D721Med (cell line): ENCODE measurements at places on chromosomes 6 and 20.

DNA sequence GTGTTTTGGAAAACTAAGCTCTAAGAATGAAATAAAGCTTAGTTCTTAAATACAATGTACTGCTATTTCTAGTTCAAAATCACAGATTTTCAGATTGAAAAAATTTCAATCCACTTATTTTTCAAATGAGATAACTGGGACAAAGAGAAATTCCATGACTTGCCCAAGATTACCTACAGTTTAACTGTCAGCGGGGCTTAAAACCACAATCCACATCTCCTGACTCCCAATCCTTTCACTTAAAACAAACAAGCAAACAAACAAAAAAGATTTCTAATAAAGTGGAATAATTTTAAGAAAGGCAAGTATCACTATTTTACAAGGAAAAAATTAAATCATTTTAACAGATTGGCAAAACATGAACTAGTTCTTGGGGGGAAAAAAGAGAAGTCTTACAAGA, 4.2 kb downstream of the PHIP start:
- no peak for DNase-seq

- DNase-seq, result no peak
These were observed 6.7 kb upstream of the TAAR5 start for GRCh38 chr6:132596201-132596600.

DNA sequence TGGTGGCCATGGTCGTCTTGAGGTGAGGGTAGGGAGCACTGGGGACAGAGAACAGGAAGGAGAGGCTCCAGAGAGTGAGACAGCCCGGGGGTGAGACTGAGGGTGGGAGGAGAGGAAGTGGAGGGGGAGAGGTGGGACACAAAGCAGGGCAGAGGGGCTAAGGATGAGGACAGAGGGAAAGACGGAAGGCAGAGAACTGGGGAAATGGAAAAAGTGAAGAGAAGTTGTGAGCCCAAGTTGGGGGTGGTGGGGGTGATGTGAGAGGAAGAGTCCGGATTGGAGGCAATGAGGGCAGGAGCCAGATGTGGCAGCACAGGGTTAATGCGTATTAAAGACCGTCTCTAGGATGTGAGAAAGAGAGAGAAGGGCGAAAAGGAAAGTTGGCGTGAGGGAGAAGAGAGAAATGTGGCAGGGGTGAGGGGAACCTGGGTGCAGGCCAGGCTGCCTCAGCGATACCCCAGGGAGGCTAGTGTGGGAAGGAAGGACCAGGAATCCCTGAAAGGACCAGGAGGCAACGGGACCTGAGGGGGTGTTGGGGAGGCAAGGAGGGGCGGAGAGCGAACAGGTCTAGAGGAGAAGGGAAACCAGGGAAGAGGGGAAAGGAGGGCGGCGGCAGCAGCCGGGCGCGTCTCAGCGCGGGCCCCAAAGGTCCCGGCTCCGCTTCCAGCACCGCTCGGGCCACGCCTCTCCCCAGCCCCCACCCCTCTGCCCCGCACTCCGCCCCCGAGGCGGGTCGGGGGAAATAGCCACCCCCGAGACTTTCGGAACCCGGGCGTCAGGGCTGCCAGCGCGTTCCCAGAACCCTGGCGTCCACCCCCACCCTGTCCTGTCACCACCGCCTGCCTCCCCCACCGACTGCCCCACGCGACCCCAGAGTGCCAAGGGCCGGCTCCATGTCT, at the start of gene PPP1R18:
Gene PPP1R18 (minus strand): TSS at position 637 of the 899 bp plus-strand sequence. CDS start 627 bp downstream, at position 10.
- DNase-seq, result no peak

GRCh38 chr20:62480318-62480717, 4.5 kb upstream of the GATA5 start:
- no peak for DNase-seq

- no peak for DNase-seq
These were observed 27.7 kb downstream of the MAP3K5 start for GRCh38 chr6:136764517-136764993.

- no peak for DNase-seq
These were observed 11.0 kb upstream of the SIM1 start for GRCh38 chr6:100475554-100476320.

DNA sequence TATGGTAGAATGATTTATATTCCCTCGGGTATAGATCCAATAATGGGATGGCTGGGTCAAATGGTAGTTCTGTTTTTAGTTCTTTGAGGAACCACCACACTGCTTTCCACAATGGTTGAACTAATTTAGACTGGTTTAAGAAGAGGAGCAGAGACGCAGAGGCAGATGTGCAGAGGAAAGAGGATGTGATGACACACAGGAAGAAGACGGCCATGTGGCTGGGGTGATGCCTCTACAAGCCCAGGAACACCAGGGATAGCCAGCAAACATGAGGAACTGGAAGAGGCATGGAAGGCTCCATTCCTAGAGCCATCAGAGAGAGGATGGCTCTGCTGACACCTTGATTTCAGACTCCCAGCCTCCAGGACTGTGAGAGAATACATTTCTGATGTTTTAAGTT, 218.3 kb upstream of the DTNBP1 start:
- no peak for DNase-seq

- no peak for DNase-seq
These were observed 141.7 kb downstream of the NKAIN2 start for GRCh38 chr6:123945386-123945785.

DNA sequence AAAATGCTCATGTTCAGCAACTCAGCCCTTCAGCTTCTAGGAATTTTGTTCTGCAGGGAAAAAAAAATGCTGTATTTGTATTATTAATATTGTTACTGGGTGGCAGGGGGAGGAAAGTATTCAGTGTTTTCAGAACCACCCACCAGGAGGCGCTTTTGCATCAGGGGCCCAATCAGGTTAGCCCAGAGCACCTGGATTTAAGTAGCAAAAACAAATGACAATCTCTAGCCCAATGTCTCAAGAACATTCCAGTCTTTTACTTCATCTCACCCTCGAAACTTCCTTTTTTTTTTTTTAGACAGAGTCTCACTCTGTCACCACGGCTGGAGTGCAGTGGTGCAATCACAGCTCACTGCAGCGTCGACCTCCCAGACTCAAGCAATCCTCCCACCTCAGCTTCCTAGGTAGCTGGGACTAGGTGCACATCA, 635 bp upstream of the C20orf203 start:
- peak; percentile 68 for DNase-seq

DNA sequence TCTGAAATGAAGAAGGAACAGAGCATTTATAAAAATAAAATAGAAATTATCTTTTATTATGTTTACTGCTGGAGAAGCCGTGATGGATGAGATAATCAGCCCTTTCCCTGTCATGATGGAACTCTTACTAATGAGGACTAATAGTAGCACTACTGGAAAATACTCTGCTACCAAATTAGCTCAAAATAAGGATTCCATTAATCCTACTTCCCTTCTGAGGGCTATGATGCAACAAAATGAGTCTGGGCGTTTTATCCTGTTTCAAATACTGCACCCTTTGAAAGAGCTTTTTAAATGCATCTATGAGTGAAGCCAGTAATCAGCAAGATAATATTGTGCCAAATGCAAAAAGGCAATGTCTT, 59.3 kb upstream of the CARMIL1 start:
- no peak for DNase-seq

DNA sequence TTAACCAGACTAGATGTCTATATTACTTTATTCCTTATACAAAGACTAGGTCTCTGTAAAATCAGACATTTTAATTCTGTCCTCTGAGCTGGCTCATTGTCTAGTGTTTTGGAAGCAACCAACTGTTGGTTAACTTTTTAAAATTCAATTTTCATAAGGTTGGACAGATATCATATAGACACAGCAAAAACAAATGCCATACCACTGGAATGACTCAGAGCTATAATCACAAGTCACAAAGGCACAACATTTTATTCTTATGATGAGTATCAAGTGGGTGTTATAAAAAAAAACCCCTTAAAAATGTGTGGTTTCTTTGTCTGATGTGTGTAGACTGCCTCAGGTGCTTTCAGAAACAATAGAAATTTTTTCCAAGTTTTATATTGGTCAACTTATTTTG, 296.2 kb upstream of the MARCKS start:
- no peak for DNase-seq

DNA sequence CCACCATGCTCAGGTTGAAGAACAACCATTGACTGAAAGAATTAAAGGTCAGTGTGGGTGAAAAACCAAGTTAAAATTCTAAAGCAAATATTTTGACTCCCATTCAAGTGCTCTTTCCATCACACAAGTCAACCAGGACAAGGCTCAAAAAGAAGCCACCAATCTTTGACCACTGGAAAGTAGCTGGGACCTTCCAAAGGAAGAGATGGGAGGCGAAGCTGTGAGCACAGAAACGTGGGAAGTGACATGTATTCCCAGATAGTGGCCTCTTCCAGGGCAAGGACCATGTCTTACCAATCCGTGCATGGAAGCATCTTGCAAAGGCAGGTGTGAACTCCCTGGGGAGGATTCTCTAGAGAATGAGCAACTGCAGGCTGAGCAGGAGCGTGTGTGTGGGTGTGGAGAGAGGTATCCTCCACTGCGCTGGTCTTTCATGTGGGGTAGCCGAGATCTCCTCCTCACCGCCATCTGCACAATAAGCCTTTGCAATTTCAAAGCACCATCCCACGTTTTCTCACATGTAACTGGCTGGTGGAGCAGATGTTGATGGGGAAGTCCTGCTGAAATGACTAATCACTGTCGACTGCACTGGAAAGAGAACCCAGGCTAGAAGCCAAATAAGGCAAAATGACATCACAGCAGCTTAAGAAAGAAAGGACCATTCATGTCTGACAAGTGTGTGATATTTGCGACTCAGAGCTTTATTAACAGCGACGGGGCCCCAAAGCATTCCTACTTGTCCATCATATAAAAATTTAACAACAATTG, 189.4 kb upstream of the RREB1 start:
- DNase-seq, result no peak

- DNase-seq, result no peak
These were observed 262.6 kb downstream of the NKAIN2 start for GRCh38 chr6:124066269-124066668.

DNA sequence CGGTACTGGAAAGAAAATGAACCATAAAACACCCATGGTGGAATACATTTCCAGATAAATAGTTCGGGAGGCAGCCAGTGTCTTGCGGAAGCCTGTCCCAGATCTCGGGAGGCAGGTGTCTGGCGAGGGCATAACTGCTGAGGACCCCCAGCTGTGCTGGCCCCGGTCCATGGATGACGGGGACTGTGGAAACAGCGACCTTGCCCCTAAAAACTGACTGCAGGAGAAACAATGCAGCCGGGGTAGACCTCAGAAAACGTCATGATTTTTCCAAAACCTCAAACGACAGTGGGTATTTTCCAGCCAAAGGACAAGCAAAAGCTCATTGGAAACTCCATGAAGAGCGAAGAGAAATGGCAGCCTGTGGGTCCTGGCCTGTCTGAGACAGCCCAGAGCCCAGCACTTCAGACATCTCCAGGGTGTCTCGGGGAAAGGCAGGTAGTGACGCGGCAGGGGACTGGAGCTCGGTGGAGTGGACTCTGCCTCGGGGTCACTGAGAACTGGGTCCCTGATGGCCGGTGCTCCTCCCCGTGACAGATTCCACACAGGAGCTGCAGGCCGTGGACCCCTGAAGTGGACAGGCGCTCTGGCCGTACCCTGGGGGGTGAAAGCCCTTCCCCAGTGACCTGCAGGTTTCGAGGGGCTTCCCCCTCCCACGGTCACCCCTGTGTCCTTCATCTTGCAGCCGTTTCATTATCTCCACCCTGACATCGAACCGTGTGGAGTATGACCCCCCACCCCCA, 188.6 kb downstream of the SYNDIG1 start:
- no peak for DNase-seq

DNA sequence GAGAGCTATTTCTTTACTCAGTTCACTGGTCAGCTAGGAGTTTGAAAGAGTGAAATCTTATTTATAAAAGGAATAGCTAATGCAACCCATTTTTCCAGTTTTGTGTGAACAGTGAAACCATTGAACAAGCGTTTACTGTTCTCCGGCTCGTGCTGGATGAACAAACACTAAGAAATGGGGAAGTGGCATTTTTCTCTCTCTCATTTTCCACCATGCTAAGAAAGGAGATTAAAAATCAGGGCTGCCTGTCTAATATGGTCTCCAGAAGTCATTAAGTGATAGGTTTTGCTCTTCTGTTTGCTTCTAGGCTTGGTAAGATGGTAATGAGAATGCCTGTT, 774 bp upstream of the SFT2D1 start:
- no peak for DNase-seq

DNA sequence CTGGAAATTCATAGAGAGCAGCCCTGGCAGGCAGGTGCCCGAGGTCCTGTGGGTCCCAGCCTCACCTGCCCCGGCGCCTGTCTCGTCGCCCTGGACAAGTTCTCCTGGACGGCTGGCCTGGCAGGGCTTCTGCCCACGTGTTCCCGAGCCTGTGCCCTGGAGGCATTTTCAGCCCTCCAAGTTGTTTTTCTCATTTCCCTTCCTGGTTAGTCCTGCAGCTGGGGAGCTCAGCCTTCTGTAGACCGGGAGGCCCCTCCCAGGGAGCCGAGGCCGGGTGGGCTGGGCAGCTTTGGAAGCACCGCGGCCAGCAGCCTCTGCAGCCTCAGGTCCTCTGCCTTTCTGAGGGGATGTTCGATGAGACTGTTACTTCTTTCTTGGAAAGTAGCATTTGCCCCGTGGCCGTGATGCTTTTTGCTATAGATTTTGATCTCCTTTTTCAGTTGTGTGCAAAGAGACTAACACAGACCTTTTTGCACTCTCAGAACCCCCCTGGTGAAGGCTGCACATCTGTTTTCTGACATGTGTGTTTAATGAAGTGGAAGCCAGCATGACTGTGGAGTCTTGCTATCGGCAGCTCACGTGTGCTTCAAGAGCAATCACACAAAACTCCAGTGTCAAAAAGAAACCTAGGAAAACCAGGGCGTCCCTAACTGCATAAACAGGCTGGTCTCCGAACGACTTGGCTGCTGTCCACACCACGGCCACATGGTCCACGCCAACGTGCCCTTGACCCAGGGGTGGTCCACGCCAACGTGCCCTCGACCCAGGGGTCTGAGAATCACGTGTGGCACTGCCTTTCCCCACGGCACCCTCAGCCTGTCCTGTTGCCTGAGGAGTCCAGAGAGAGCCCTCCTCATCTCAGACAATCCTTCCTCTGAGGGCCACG, 207.5 kb downstream of the SMOC2 start:
- no peak for DNase-seq

DNA sequence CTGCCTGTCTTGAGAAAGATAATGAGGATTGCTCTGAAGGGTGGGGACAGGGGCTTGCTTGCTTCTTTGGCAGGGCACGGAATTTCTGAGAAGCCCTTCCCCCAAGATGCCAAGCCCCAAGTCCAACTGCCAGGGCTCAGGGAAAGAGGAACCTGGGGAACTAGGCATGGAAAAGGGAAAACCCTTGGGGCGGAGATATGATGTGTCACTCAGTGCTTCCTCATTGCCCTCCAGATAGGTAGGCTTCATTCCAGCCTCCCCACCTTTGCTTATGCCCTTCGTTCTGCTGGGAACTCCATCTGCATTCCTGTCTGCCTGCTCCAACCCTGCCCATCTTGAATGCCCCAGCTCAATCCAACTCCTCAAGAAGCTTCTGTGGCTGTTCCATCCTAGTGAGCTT, 61.2 kb downstream of the VEGFA start:
- DNase-seq, result no peak

DNA sequence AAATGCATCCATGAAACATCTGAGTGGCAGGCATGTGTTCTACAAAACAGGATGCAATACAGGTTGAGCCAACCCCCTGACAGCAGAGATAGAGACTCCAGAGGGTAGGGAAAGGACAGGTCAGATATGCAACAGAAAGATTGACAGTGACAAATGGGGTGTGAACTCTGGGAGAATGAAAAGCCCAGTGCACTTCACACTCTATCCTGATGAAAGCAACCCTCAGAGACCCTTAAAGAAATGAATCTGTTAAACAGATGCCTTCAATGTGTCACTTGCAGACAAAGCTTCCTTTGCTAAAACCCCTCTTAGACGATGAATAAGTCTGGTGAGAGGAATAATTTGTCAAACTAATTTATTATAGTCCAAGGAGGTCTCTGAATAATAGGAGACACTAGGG, 89.9 kb downstream of the RFPL4B start:
- no peak for DNase-seq
